Kidney epithelial cell (primary cell): ENCODE measurements at places on chromosomes 16 and 17. TPM values are rescaled to one million over a fixed set of nuclear protein-coding genes. Genes with fewer than 3 reads are reported as not detected.
A peak's percentile ranks its signal among the peaks of the same experiment; 100 is the strongest.

DNA sequence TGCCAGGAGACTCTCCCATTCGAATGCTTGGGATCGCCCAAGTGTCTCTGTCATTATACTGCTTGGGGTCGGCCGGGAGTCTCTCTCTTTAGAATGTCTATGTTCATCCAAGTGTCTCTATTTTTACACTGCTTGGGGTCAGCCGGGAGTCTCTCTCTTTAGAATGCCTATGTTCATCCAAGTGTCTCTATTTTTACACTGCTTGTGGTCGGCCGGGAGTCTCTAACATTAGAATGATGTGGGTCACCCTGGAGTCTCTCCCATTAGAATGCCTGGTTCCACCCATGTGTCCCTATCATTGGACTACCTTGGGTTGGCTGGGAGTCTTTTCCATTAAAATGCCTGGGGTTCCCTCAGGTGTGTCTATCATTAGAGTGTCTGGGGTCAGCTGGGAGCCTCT lies 2230.4 kb downstream of the TP53TG3F start:
- no peak for DNase-seq

Gene SLC52A1
- total RNA-seq, result 0.17 and 0.62 TPM in 2 replicates

GRCh38 chr16:86363057-86363490 lies 147.3 kb upstream of the FOXF1 start:
- no peak for DNase-seq

Gene CIAO2B
- total RNA-seq, result 156 and 164 TPM in 2 replicates

Gene BCL6B
- total RNA-seq, result 0.08 TPM in 1 of 2 replicates, not detected in the other

DNA sequence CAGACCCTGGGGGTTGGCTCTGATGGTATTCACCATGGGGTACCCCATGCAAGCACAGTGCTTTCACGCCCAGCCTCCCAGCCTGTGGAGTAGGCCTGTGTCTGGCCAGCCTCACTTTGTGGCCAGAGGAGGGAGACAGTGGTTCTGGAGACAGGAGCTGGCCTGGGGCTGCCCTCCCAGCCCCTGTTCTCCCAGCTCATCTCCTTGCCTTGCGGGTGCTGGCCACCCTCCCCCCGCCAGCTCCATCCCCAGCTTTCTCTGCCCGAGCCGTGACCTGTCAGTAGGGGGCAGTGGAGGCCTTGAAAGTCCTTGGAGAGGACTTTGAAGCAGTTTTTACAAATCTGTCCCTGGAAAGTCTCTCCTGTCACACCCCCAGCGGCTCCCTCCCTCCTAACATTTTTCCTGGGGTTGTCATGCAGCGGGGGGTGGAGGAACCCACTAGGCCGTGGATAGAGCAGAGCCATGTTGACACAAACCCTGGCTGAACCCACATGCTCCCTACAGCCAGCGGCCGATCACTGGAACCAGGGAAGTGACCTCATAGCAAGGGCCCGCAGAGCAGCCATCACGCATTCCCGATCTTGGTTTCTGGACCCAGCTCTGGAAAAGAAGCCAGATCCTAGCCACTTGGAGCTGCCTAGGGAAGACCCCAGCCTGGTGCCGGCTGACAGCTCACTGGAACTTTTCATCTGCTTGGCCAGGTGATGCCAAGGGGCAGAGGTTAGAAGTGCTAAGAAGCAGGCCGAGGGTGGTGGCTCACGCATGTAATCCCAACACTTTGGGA lies 289.4 kb downstream of the SEC14L1 start:
- peak; percentile 92 for DNase-seq

- no peak for DNase-seq
These were observed 13.6 kb upstream of the EEF2K start for GRCh38 chr16:22192261-22193062.
